Activated CD4-positive, alpha-beta T cell treated with anti-CD3 and anti-CD28 coated beads for 1 hour (primary cell): ENCODE measurements at places on chromosomes 12 and 14.

GRCh38 chr12:32105986-32106516, 596 bp upstream of the BICD1 start:
- no peak for DNase-seq

DNA sequence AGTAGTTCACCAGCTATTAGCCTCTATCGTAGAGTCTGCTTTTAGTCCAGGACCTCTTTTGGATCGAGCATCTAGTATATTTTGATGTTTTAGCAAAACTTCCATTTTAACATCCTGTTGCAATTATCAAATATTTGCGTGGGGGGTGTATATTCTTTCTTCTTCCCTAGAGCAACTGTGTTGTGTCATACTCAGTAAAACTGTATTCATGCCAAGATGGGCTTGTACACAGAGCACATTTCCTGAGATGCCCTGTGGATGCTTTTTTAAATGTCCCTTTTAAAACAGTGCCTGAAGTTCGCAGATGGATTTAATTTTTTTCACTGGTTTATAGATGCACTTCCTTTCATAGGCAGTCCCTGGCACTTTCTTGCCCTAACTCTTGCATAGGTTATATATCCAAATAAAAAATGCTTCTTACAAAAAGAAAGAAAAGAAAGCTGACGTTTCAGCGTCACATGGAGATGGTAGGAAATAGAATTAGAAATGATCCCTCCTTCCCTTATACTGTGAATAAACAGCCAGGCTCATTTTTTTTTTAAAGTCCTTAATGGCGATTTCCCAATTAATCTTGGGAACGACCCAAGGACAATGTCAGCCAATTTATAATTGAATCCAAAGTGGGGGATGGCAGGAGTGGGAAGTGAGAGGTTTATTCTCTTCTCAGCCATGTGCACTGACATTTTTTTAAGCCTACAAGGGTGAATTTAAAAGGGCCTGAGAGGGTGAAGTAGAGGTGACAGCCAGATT, 247.0 kb downstream of the SLC41A2 start:
- DNase-seq: no peak

GRCh38 chr14:31867570-31867969, 209.5 kb upstream of the ARHGAP5 start:
- no peak for DNase-seq

- DNase-seq: no peak
Measured at GRCh38 chr12:112750971-112751370, 40.6 kb upstream of the RPH3A start.

GRCh38 chr14:47662466-47662865, 12.9 kb downstream of the MDGA2 start:
- no peak for DNase-seq

DNA sequence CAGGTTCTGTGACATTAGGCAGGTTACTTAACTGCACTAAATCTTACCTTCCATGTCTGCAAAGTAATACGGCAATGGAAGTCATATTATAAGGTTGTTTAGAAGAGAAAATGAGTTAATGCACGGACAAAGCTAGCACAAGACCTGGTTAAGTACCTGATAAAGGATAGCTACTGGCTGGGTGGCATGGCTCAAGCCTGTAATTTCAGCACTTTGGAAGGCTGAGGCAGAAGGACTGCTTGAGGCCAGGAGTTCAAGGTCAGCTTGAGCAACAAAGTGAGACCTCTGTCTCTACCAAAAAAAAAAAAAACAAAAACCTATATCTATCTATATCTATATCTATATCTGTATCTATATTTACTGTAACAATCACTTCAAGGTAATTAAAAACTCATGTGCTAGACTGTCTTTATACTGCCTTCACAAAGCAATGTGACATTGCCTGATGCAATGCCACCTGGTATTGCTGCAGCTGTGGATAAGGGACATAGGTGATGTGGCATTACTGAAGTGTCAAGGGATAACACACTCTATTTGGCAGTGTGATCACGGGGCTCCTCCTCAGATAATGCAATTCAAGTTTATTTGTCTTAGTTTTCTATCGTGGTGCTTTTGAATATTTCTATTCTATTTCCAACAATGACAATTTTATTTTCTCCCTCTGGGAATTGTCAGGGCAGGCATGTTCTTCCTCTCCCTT, 107.1 kb downstream of the PAX9 start:
- DNase-seq: no peak

- DNase-seq: no peak
Measured at GRCh38 chr12:124031058-124031457, 58.0 kb downstream of the ZNF664 start.

- DNase-seq: no peak
Measured at GRCh38 chr14:69042787-69043444, 63.8 kb upstream of the ACTN1 start.

DNA sequence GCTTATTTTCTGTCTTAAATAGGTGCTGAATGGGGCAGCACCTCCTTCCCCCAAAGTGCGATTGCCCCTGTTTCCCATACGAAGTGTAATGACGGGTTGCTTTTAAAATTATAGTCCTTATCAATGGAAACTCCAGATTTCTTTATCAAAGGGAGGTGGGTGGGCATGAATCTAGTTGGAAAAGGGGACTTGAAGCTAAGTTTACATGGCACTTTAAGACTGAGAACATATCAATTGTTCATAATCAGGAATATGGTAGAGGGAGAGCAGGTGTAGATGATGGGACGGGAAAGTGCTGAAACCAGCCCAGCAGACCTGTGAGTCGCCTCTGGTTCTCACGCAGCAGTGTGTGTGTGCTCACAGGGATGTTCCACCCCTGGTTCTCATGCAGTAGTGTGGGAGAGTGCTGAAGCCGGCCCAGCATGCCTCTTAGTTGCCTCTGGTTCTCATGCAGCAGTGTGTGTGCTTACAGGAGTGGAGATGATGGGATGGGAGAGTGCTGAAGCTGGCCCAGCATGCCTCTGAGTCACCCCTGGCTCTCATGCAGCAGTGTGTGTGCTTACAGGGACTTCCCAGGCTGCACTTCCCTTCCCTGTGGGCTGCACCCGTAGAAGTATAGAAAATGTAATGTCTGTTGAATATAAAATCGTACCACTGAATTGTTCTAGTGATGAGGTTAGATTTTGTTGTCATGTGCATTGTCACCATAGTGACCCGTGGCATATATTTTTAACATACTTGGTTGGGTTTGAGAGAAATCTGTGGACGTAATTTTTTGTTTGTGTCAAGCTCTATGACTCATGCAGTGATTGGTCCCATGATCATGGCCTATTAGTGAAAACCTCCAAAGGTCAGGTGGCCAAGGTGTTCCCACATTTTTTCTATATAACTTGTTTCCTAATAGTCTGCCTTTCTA, 51.6 kb downstream of the GPATCH2L start:
- DNase-seq: no peak

GRCh38 chr14:97233319-97233985, 436.3 kb downstream of the VRK1 start:
- no peak for DNase-seq
